ENCODE measurements at places on chromosomes 16 and 17.

DNA sequence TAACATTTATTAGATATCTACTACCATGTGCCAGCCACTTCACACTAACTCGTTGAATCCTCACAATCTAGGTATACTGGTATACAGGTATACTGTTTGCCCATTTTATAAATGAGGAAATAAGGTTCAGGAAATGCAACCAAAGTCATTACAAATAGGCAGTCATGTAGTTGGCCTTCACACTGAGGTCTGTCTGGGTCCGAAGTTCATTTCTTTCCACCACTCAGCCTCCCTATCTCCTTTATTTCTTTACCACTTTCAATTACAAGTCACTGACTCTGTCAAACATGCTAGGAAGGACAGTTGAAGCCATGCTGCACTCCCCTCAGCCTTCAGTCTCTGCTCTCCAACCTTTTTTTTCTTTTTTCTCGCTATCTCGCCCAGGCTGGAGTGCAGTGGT lies 20.7 kb upstream of the SIAH1 start:
- DNase-seq: no peak

- DNase-seq: no peak
Observed at GRCh38 chr17:16944334-16945135, 27.4 kb downstream of the TNFRSF13B start.

GRCh38 chr17:78450696-78451345 lies 72.4 kb downstream of the PGS1 start:
- peak; percentile 6 for DNase-seq

GRCh38 chr16:28543072-28543471 lies 4.3 kb upstream of the NUPR1 start:
- DNase-seq: peak; percentile 95

GRCh38 chr16:65445313-65446260 lies 323.7 kb upstream of the CDH11 start:
- no peak for DNase-seq

DNA sequence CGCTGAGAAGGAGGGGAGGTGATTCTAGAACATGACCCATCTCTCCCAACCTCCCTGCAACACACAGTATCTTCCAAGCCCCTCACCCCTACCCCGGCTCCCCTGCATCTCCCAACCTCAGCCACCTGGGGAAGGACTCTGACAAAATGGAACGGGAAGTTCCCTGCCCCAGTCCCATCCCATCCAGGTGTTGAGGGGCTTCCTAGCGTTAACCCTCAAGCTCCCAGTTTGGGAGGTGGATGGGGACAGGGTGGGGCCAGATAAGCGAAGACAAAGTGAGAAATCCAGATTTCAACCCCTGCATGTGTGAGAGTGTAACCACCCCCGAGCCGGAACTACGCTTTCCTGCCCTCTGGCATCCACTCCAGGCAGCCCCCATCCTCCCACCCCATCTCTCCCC lies 1.8 kb downstream of the ZSCAN10 start:
- no peak for DNase-seq

DNA sequence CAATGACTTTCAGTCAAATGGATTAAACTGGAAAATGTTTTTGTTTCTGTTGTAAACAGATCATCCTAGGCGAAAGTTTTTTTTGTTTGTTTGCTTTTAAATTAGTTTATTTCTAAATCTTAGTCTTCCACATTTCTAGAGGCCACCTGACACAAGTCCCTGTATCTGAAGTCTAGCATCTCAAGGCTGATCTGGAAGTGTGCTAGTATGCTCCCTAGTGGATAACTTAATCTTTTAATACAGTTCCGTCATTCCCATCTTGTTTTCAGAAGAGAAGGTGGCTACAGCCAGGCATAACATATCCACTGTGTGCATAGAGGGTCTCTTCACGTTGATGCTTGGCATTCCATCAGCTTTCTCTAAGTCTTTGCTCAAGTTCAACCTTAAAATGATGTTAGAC lies 7.6 kb downstream of the IFT20 start:
- no peak for DNase-seq

- peak; percentile 9 for DNase-seq
Observed at GRCh38 chr16:4775005-4775404, 8.0 kb upstream of the ZNF500 start.

- DNase-seq: no peak
Observed at GRCh38 chr16:11402051-11402744, 56.9 kb downstream of the RMI2 start.

- DNase-seq: no peak
Observed at GRCh38 chr16:79339863-79340262, 260.7 kb downstream of the MAF start.

DNA sequence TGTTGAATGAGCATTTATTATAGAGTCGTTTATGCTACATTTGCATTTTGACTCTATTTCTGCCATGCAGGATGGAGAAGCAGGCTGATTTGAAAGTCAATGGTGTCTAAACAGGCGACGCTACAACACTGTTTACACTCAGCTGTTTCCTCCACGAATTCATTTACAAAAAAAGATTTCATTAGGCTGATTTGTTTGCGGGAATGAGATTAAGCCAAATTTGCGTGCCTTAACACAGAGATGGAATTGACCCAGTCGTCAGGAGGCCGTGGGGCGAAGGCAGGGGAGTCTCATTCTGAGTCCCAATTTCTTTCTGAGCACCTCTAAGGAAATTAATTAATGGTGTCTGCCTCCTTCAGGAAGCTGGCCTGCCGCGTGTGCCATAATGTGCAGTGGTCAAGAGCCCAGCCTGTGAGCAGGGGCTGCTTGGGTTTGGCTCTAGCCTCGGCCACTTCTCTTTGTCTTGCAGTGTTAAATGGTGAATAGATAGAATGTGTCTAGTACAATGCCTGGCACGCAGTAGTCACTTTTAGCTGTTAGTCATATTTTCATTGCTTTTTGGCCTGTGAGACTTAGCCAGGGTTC lies 88.6 kb upstream of the NKD1 start:
- DNase-seq: no peak

DNA sequence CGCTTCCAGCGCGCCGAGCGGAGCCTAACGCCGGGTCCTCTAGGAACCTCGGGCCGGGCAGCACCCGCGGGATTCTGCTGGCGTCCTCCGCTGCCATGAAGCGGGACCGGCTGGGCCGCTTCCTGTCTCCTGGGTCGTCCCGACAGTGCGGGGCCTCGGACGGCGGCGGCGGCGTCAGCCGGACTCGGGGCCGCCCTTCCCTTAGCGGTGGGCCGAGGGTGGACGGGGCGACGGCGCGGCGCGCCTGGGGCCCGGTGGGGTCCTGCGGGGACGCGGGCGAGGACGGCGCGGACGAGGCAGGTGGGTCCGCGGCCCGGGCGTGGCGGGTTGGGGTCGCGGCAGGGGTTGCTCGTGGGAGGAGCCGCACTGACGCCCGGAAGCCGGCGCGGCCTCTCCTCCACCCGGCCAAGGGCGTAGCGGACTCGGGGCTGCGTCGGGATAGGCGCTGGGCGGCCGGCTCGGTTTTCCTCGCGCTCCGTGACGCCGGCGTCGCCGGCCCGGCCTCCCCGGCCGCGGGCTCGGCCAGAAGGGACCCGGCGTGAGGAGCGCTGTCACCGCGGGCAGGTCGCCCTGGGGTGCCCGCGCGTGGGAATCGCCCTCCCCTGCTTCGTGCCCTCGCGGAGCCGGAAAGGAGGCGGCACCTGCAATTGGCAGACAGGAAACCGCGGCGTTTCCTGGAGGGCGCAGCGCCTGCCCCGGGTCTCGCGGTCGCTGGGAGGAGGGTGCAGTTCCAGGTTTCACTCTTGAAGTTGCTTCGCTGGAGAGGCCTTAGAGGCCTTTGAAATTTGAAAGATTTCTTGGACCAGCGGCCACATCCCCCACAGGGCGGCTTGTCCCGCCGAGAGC lies 432 bp downstream of the ZNF276 start:
- DNase-seq: peak; percentile 69

DNA sequence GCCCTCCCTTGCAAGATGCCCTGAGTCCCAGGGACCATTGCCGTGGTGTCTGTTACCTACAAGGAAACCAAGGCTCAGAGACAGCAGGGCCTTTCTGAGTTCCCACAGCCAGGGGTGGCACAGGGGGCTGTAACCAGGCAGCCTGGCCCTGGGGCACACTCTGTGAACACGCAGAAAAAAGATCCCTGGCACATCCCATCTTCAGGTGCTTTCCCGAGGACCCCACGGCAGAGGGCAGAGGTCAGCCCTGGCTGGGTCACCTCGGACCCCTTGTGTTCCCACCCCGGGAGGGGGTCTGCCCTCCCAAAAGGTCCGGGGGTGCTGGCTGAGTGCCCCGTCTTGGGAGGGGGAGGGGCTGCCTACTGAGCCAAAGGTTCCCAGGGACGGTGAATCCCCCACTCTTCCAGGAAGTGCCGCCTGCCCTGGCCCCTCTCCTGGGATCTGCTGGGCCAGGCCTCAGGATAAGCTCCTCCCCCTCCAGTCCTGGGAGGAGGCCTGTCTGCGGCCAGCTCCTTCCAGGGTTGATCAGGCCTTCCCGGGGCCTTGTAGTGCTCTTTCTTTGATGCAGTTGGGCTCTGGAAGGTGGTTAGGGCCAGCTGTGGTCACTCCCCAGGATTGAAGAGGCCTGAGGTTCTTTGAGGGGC lies 8.1 kb downstream of the GLIS2 start:
- DNase-seq: no peak

DNA sequence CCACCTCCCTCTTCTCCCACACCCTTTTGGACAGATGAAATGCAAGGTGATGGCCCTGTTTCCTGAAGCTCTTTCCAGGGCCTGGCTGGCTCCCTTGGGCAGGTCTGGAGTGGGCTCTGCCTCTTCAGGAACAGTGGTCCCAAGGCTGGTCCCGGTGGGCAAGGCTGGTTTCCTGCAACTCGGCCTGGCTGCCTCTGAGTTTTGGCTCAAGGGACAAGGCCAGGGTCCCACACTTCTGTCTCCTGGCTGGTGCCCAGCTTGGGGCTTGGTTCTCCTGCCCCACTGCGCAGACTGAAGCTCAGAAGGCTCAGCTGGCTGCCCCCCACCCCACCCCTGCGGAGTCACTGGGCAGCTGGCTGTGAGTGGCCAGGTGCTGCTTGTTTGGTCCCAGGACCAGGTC lies 3.8 kb upstream of the ACTG1 start:
- DNase-seq: no peak

DNA sequence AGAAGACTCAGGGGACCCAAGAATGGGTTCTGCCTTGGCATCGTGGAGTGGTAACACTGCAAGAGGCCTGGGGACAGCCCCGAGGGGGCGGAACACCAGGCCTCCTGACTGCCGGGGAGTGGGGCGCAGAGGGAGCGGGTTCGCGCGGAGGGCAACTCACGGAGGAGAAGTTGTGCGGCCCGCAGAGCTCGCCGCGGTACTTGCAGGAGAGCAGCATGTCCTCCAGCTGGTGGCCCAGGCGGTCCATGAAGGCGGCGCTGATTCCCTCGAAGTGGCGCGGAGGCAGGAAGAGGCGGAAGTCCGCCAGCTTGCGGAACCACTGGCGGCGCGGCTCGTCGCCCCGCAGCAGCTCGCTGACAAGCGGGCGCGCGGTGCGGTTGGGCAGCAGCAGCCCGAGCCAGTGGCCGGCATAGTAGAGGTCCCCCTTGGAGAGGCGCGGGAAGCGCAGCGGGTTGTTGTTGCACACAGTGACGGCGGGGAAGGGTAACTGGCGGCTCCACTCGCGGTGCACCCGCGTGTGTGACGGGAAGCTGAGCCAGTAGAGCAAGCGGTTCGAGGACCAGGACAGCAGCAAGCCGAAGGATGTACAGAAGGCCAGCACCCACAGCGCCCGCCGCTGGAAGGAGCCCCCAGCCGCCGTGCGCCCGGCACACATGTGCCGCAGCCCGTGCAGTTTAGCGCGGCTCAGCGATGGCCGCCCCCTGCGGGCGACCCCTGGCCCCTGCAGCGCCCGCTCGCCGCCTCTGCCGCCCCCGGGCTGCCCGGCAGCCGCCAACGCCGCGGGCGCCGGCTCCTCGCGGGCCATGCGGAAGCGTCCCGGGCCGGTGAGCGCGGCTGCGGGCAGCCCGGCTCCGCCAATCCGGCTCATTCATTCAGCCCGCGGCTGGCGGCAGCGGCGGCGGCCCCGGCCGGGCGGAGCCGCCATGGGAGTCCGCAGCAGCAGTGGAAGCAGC lies 1.6 kb downstream of the ASIC2 start:
- peak; percentile 5 for DNase-seq

DNA sequence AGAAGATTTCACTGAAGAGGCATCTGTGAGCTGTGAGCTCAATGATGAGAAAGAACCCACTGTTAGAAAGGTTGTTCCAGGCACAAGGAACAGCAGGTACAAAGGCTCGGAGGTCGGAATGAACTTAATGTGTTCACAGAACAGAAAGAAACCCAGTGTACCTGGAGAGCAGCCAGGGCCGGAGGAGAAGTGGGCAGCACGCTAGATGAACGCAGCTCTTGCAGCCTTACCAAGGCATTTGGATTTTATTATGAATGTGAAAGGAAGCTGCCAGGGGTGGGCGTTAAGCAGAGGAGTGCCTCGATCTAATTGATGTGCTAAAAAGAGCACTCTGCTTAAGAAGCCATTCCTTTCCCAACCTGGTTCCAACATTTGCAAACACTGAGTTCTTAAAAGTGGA lies 19.0 kb downstream of the EEF2K start:
- DNase-seq: no peak

- DNase-seq: no peak
Observed at GRCh38 chr16:65769055-65769465, 597.4 kb upstream of the CDH5 start.

DNA sequence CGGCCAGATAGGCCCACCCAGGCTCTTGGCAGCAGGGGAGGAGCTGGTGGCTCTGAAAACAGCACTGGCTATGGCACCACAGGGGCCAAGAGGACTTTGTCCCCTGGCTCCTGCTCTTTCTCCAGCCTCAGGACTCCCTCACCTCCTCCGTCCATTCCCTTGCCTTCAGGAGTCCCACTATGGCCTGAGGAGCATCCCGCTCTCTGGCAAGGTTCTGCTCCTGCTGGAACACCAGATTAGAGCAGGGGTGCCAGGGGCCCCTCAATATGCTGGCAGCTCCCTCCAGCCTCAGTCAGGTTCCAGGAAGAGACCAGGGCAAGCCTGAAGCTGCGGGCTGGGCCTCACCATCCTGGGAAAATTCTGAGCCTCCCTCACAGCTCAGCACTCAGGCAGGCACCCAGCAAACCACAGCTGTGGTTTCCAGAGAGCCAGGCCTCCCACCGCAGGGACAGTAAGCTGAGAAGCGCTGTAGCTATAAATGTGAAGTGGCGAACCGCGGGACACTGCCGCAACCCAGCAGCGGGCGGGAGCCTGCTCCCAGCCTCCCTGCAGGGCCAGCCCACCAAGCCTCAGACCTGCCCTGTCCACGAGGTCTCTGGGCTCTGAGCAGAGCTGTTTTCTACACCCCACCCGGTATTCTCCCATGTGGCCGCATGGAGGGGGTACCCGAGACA lies 25.7 kb downstream of the C17orf100 start:
- DNase-seq: no peak

- no peak for DNase-seq
Observed at GRCh38 chr16:73610605-73611156, 562.8 kb upstream of the ZFHX3 start.

DNA sequence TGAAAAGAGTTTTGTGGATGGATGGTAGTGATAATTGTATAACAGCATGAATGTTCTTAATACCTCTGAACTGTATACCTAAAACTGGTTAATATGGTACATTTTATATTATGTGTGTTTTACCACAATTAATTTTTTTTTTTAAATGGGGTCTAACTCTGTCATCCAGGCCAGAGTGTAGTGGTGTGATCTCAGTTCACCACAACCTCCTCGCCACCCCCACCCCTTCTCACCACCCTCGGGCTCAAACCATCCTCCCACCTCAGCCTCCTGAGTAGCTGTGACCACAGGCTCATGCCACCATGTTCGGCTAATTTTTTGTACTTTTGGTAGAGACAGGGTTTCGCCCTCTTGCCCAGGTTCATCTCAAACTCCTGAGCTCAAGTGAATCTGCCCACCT lies 123.2 kb downstream of the CDRT15L2 start:
- no peak for DNase-seq
